ENCODE measurements at places on chromosomes 4 and X.

DNA sequence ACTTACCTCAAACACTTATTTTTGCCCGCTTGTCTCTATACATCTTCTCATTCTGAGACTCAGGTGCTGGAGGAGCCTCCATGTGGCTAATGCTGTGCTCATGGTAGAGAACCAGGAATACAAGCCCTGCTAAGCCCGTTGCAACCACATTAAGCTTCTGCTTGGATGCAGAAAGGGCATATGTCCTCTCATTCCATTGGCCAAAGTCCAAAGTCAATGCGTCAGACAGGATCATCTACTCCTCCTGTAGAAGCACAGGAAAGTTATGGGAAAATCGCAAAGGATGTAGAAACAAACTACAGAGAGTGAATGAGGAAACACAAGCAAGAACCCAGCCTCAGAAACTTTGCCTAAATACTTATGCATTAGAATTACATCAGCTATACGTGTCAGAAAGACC is 124.5 kb upstream of the AGA start:
- no peak for DNase-seq

DNA sequence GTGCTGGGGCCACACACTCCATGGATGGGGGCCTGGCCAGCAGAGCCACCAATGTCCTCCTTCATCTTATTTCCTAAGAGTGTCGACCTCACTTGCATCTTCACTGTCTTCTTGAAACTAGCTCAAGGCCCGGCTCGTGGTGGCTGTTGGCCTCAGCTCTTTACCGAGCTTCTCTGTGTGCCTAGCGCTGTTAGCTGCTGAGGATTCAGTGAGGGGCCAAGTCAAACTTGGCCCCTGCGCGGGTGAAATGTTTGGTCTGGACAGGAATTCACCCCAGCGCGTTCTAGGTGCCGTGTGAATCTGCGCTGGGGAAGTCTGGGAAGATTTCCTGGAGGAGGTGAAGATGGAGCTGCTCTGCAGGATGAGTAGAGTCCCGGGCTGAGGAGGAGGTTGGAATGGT is 8.5 kb downstream of the SORCS2 start:
- no peak for DNase-seq

- DNase-seq, result no peak
Observed at GRCh38 chr4:138112389-138112788, 129.8 kb downstream of the SLC7A11 start.

DNA sequence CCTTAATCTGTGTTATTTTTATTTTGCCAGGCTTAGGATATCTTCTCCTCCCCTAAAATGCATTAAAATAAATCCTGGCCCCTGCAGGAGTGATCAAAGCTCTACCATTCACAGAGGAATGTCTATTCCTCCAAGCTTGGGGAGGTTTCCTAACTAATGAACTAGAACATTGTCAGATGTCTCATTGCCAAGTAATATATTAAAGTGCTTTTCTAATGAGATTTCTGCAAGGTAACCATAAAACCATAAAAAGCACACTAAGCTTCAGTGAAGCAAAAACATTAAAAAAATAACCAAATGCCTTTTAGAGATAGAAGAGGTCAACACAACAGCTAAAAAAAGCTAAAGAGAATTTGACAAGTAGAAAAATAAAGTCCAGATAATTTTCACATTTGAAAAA is 34.8 kb downstream of the IGFBP7 start:
- DNase-seq, result no peak

DNA sequence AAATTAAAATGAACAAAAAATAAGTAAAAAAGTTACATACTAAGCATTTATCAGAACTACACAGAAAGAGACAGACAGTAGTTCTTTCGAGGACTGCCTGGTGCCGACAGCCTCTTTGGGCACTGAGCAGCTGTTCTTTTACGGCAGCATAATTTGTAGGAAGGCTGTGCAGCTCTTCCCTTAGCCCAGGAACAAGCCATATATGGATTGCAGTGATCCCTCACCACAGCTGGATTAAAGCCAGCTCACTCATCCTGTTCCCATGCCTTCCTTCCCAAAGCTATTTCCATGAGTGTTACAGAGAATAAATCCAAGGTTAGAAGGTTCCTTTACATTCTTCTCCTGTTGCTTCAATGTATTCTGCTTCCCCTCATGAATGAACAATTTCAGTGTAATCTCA is 71.7 kb downstream of the DDX60L start:
- no peak for DNase-seq

DNA sequence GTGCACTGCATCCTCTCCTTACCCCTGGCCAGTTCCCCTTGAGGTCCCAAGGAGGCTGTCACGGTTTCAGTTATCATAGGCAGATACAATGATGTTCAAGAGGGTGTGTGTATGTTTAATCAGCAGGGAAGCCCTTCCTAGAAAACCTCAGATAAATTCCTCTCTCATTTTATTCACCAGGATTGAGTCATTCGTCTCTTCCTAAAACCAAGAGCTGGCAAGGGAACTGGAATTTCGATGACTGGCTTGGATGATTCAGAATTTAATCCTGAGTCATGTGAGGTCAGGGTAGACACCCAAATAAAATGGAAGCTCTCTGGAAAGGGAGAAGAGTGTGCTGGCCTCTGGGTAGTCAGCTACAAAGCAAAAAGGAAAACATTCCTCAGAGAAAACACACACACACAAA is 106.2 kb upstream of the RAPGEF2 start:
- no peak for DNase-seq

DNA sequence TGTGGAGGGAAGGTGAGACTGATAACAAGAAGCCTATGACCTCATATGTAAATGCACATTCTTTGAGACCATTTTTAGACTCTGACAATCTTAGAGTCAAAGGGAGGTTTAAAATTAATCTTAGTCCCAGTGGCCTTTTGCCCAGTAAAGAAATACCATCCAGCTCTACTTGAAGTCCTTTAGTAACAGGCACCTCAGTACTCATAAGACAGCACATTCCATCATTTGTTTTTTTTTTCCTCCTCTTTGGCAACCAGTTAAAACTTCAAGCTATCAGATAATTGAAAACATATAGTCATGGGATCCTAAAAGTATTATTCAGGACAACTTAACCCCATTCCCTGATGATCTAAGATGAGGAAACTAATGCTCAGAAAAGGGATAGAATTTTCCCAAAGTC is 4.6 kb downstream of the EDA2R start:
- DNase-seq, result no peak

DNA sequence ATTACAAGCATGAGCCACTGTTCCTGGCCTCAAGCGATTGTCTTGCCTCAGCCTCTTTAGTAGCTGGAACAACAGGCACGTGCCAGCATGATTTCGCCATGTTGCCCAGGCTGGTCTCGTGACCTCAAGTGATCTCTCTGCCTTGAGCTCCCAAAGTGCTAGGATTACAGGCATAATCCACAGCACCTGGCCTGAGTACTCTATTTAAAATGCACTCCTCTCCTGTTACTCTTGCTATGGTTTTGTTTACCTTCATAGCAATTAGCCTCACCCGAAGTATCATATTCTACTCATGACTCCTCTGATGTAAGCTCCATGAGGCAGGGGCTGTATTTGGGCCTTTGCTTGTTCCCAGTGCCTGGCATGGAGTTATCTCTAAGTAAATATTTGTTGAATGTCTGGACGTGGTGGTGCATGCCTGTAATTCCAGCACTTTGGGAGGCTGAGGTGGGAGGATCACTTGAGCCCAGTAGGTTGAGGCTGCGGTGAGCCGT is 92.5 kb upstream of the SLC34A2 start:
- DNase-seq, result no peak

- no peak for DNase-seq
Observed at GRCh38 chr4:154354883-154355282, 136.7 kb downstream of the DCHS2 start.

- no peak for DNase-seq
Observed at GRCh38 chrX:40644821-40645358, 2.5 kb downstream of the CXorf38 start.

DNA sequence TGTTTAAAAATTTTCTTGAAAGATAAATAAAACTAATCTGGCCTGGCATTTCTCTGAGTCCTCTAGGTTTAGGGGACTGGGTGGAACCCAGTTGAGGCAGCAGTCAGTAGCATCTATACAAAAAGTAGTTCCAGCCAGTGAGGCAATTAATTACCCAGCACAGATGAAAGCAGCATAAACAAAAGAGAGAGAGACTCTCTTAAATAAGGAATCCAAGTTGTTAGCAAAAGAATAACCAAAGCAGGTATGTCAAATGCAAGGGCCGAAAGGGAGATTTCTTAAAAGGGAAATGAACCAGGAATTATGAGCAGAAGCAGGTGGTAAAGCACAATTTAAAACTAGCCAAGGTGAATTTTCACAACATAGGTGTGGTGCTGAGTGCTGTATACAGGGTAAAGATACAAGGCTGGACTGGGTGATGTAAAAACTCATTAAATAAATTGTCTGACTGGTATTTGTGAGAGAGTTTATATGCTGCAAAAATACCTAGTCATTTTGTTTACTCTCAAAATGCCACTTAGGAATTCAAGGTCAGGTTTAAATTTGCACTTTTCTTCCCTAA is 94.6 kb upstream of the GALNT7 start:
- no peak for DNase-seq

DNA sequence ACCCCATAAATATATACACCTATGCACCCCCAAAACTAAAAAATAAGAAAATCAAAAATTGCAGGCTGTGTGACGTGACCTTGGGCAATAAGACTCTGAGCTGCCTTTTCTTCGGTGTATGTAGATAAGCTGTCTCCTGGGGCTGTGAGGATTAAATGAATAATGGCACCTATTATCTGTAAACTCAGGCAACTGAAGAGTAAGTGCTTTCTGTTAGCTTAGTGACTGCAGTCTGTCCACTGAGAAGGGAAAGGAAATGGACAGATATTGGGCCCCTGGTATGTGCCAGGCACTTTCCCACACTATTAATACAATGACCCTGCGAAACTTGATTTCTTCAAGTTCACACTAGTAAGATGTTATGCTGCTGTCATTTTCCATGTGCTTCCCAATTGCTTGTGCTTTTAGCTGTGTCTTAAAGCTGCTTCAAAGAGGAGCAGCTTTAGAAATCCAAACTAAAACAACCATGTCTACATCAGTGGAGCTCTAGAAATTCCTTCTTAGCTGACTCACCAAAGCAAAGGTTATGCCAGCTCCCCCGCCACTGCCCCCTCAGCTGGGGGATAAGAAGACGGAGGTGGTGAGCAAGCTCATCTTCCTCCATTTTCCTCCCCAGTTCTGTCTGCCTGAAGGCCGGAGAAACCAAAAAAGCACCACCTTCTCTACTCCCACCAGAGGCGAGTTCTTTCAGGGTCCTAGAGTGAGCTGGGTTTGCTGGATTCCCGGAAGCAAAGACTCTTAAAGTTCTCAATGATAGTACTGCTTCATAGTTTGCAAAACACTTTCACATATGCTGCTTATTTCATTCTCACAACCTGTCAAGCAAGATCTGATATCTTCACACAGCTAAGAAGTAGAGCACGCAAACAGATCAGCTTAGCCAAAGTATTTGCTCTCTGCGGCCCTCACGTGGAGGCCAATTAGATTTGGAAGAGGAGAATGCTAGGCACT is 8.8 kb upstream of the DGAT2L6 start:
- DNase-seq, result no peak

DNA sequence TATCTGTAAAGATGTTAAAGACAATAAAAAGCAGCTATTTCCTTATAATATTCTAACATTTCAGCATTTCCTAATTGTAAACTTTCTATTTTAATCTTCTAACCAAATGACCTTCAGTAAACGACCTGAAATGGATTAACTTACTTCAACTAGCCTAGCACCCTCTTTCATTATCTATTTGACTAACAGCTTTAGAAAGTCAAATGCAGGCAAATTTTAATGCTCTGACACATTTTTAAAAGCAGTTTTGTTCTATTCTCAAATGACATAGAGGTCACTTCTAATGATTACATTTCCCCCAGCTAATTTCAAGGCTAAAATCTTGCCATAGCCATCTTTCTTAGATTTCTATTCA is 41.9 kb downstream of the SLC7A11 start:
- DNase-seq, result no peak

Measured in stimulated activated CD4-positive, alpha-beta T cell treated with anti-CD3 and anti-CD28 coated beads, Interleukin-15, amount 100 ng/mL, for 1 hour (primary cell).